T-helper 17 cell (primary cell): ENCODE measurements at places on chromosomes 1 and 21. TPM values are rescaled to one million over a fixed set of nuclear protein-coding genes. Genes with fewer than 3 reads are reported as not detected.

The KRTAP19-2 gene
- total RNA-seq = not detected

DNA sequence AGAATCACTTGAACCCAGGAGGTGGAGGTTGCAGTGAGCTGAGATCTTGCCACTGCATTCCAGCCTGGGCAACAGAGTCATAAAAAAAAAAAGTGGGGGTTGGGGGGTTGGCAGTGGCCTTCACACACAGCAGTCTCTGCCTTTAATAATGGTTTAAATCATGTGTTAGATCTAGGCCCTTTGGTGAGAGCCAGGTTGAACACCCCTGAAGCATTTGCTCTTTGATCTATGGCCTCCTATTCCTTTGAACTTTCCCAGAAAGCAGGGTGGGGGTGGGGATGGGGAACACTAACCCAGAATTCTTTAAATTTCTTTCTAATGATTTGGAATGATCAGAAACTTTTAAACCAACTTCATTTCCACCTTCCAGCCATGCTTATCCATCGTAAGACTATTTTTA is 313.0 kb downstream of the KIF26B start:
- no peaks in the 10 kb centered on the region for H3K36me3 ChIP-seq
- no peak for DNase-seq
- H3K4me3 ChIP-seq = no peak overlapping the region
- H3K27me3 ChIP-seq = no peaks in the 10 kb centered on the region

GRCh38 chr21:14814991-14815390 is 249.8 kb downstream of the NRIP1 start:
- no peaks in the 10 kb centered on the region for H3K36me3 ChIP-seq
- peaks cover 5% of the 10 kb centered on the region for H3K27me3 ChIP-seq
- H3K4me1 ChIP-seq = no peaks in the 10 kb centered on the region
- no peak overlapping the region for H3K4me3 ChIP-seq
- no peak overlapping the region for H3K27ac ChIP-seq
- no peak for DNase-seq

- H3K4me1 ChIP-seq = peaks cover 7% of the 10 kb centered on the region
- no peak overlapping the region for H3K27ac ChIP-seq
- H3K36me3 ChIP-seq = peaks cover 7% of the 10 kb centered on the region
Measured at GRCh38 chr1:148166558-148167492, 14.7 kb upstream of the NBPF11 start.

- H3K36me3 ChIP-seq = no peaks in the 10 kb centered on the region
- DNase-seq = no peak
- no peak overlapping the region for H3K27ac ChIP-seq
- H3K27me3 ChIP-seq = no peaks in the 10 kb centered on the region
- no peak overlapping the region for H3K4me3 ChIP-seq
Measured at GRCh38 chr1:1245178-1245816, 1.2 kb downstream of the C1QTNF12 start.
